Central memory CD4-positive, alpha-beta T cell (primary cell): ENCODE measurements at places on chromosomes 5 and 9.

DNA sequence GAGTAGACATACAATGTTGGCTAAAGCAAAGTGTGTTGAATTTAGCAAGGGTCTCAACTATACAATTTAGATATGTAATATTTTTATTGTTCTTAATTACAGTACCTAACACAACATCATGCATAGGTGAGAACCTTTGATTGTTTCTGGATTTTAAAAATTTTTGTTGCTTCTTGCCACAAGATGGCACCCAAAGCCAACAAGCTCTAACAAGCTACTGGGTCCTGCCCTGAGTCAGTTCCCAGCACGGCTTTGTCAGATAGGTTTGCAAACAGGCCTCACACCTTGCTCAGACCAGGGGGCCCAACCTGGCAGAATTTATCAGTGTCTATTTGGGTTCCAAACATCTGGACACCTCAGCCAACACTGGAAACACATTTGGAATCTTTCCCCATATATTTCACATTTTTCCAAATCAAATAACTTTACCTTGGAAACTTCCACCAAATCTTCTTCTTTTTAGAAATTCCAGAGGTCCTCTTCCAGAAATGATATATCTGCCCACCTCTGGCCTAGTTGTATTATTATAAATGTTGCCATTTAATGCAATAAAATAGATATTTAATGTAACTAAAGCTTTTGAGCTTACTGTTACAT lies 49.5 kb upstream of the EGFLAM start:
- no peak for DNase-seq

DNA sequence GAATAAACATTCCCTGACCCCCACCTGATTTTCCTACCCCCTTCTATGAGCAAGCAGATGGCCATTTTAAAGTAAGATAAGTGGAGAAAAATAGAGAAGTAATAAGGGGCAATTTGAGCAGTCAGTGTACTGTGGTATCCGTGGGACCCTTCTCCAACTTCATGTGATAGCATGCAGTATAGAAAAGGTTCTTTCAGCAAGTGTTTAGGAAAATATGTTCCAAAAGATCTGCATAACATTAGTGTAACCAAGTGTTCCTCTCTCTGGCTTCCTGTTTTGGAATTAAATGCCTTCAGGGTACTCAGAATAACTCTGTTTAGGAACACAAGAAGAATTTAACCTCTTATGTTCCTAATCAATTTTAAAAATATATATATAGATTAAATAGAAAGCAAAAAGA lies 134.9 kb downstream of the ATG10 start:
- no peak for DNase-seq

DNA sequence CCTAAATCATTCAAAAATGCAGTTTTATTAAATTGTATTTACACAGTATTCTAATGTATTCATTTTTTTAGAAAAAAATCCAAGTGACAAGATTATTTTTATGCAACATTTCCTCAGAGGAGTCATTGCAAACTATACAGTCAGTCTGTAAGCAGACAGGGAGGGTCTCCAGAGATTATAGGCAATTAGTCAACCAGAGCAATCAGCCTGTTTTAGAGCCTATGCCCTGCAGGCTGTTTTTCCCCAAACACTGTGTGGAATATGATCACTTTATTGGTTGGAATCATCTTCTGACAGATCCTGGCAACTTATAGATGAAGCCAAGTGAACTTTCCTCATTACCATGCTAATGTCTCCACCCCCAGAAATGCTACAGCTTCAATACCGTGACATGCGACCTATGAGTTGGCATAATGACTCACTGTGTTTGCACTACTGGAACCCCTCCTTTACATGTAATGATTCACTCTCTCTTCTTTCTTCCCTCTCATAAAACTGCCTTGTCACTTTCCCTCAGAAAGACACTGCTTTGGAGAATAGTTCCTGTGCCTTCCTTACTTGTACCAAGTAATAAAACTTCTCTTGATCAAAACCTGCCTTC lies 577.7 kb upstream of the FTMT start:
- DNase-seq: no peak

GRCh38 chr5:139796061-139796806 lies 626 bp downstream of the PSD2 start:
- DNase-seq: no peak

DNA sequence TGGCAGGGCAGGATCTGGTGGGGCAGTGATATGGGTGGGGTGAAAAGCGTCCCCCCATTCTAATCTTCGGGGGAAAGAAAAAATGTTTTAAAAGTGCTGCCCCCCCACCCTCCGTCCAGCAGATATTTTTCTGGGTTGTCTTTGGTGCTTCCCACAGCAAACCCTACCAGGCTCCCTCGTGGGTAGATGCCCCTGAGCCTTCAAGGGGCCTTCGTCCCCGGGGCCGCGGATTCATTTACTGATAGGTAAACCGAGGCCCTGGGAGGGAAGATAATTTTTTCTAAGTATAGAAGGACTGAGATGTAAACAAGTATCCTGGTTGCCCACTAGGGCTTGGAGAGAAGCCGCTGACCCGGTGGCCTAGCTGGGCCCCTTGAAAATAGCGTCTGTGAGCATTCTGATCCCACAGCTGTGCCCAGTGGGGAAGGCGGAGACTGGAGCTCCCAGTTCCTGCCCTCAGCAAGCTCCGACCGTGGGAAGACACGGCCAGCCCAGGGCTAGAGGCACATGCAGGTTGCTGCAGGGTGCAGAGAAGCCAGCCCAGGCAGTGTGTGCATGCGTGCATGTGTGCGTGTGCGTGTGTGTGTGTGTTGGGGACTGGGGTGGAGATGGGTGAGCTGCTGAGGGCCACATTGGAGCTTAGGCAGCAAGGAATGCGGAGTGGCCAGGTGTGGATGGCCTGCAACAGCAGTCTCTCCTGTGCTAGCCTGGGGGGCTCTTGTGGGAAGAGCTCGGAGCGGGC lies 6.0 kb upstream of the RXRA start:
- DNase-seq: no peak

DNA sequence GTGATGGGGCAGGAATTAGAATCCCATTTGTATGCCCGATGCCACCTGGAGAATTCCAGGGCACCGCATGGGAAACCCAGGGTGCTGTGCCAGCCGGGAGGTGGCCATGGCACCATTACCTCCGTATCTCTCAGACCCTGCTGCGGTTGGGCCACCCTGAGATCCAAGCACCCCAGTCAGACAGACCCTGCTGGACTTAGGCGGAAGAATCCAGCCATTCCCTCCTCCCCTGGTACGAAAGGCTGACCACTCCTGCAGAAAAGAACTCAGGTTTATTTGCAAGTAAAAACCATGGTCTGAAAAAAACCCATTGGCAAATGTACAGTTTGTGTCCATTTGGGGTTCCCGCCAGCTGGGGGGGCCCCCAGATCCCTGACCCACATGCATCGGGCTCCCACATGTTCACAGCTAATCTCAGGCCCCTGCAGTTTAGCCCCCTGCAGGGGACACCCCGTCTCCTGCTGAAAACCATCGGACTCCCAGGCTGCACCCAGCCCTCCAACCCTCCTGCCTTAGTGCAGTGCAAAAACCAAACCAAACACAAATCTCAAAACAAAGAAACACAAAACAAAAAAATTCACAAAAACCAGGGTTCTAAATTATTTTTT lies 23.6 kb upstream of the SARDH start:
- DNase-seq: no peak

DNA sequence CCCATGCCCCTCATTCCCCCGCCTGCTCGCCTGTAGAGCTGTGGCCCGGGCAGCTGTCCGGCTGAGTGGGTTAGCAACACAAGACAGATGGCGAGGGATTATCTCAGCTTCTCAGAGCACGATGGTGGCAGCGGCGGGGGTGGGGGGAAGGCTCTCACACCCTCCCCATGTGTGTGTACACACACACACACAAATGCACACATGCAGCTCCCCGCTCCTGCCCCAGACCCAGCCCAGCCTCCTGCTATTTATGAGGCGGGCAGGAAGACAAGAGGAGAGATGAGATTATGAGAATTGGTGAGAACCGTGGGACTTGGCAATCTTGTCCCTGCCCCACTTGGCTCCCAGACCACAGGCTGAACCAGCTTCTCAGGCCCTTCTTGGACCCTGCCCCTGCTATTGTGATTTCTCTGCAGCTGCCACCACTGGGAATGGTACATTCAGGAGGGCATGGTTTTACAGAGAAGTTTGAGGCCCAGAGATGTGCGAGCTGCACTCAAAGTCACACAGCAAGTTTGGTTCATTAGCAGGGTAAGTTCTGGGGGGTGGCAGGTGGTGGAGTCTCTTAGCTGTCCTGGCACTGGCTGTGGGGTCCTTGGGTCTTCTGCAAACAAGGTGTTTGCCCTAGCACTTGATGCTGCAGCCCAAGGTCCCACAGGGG lies 51.0 kb upstream of the PSD2 start:
- DNase-seq: no peak

DNA sequence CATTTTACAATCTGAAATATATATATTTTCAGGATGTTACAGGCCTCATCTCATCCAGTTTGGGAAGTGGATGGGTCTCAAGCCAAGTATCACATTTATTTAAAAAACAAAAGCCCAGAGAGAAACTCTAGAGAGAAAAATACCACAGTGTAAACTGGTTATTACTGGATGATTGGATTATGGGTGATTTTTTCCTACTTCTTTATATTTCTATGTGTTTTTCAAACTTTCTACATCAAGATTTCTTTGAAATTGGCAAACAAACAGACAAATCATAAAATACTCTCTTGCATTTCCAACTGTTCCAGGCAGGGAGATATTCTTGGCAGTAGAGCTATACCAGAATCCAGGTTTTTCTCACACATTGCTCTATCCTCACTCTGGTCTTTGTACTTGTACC lies 116.0 kb upstream of the SMIM23 start:
- DNase-seq: no peak

- DNase-seq: no peak
Observed at GRCh38 chr9:35236692-35237091, 74.9 kb downstream of the UNC13B start.

- DNase-seq: no peak
Observed at GRCh38 chr9:89705651-89706050, 100.8 kb downstream of the GADD45G start.

DNA sequence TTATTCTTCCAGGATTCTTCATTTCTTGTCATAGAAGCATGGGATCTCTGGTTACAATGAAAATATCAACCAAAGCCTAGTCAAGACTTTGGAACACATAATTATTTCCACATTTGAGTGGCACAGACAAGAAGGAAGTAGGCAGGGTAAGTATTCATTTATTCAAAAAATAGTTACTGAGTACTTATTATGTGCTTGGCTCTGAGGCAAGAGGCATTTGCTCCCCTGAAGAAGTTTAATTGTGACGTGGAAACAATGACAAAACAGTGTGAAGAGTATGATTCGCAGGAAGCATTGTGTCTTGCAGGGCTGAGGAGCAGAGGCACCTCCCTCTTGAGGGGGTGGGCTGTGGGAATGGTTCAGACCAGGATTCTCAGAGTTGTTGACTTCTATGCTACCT lies 45.0 kb upstream of the TNFSF15 start:
- no peak for DNase-seq

DNA sequence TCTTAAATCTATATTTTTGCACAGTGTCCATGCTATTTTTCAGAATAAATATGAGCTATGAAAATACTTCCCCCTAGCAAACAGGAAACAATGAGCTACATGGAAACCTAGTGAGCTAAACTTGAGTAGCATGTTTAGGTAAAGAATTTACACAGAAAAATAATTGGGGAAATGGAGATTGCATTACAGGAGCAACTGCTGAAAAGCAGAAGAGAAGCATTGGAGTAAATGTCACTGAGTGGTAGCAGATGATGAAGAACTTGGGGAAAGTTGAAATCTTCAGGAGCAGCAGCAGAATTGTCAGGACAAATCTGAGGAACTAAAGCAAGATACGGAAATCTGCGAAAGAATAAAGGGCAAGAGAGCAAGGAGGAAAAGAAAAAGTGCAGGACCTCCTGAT lies 610.3 kb downstream of the TLE1 start:
- DNase-seq: no peak

DNA sequence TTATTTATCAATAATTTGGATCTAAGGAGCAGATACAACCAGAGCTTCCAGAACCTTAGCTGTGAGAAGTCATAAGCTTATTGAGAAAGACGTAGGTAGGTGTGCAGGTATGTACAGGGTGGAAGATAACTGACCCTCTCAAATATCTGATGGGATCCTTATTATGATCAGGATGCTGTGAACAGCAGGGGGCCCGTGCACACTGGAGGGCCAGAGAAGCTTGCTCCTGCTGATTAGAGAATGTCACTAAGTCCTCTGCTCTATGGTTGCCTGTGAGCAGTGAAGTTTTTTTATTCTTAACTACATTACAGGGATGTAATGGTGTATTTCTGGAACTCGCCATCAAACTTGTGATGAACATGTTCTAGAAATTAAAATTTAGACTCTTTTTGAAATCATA lies 108.9 kb upstream of the POU5F2 start:
- DNase-seq: no peak

- no peak for DNase-seq
Observed at GRCh38 chr5:2738156-2738699, 13.2 kb downstream of the IRX2 start.
